ENCODE measurements at places on chromosomes 7 and 10.

- no peak for DNase-seq
These were observed 29.9 kb upstream of the MPP7 start for GRCh38 chr10:28332726-28333125.

DNA sequence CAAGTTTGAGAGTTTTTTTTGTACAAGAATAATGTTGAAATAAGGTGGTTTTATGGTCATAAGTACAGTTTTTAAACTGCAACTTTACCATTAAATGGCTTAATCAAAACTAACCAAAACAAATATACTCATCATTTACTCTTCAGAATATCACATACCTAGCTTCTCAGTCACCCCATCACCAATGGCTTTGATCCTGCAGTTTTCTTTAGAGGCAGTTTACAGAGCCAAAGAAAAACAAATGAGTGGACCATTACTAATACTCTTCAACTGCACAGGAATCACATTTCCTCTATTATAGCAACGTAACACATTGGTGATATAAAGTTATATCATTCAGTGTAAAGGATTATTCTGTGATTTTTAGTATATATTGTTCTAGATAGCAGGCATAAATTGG is 576.1 kb upstream of the LRRTM3 start:
- DNase-seq: no peak

GRCh38 chr10:82980321-82980720 is 1105.3 kb downstream of the NRG3 start:
- DNase-seq: no peak

GRCh38 chr10:78330884-78331283 is 297.2 kb downstream of the RPS24 start:
- DNase-seq: no peak

- no peak for DNase-seq
These were observed 26.7 kb downstream of the PIK3CG start for GRCh38 chr7:106891548-106892410.

GRCh38 chr10:29689001-29689400 is 54.2 kb upstream of the SVIL start:
- DNase-seq: no peak

GRCh38 chr10:86821388-86821999 is 65.1 kb downstream of the BMPR1A start:
- no peak for DNase-seq

- DNase-seq: no peak
These were observed 48.5 kb upstream of the ADRB1 start for GRCh38 chr10:113995201-113995600.

DNA sequence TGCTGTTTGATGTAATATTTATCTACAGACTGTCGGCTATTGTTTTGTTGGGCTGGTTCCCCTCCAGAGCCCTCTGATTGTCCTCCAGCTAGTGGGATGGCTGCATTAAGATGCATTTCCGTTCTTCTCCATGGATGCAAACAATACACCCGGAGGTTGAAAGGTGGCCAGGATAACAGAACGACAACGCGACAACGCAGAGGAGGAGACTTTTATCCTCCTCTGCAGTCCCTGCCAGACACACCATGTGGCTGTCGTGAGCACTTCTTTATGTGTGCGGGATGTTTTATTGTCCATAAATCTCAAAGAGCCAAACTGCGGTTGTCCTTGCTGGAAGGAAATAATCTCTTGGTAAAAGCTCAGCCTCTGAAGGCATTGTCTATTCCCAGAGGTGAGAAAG is 39.1 kb upstream of the TCERG1L start:
- DNase-seq: no peak

DNA sequence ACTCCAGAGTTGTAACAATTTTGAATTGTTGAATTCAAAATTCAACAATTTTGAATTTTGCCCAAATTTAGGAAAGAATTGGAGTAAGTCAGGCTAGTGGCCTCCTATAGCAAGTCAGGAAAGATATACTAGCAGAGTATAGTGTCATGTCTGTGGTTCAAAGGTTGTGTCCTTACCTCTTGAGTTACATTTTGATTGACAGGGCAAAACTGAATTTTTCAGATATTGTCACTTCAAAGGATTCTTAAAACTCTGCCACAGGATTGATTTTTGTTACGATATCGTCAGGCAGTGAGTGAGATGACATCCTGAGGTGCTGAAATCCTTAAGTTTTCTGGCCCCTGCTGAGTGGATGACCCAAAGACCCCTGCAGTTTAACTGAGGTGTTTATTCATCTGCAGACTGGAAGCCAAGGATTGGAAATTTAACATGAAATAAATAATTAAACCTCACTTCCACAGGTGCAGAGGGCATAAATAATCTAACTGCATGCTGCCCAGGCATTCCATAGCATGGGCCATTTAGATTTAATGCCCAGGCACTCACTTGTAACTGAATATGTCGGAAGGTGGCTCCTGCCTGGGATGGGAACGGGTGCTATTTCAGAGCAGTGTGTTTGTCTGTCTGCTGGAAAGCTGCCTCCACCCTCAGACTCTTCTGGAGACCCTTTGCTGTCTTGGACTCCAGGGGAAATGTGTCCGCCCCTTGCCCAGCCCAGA is 50.8 kb downstream of the RBM20 start:
- no peak for DNase-seq

- DNase-seq: no peak
These were observed 86.9 kb downstream of the MPP7 start for GRCh38 chr10:28215930-28216329.

DNA sequence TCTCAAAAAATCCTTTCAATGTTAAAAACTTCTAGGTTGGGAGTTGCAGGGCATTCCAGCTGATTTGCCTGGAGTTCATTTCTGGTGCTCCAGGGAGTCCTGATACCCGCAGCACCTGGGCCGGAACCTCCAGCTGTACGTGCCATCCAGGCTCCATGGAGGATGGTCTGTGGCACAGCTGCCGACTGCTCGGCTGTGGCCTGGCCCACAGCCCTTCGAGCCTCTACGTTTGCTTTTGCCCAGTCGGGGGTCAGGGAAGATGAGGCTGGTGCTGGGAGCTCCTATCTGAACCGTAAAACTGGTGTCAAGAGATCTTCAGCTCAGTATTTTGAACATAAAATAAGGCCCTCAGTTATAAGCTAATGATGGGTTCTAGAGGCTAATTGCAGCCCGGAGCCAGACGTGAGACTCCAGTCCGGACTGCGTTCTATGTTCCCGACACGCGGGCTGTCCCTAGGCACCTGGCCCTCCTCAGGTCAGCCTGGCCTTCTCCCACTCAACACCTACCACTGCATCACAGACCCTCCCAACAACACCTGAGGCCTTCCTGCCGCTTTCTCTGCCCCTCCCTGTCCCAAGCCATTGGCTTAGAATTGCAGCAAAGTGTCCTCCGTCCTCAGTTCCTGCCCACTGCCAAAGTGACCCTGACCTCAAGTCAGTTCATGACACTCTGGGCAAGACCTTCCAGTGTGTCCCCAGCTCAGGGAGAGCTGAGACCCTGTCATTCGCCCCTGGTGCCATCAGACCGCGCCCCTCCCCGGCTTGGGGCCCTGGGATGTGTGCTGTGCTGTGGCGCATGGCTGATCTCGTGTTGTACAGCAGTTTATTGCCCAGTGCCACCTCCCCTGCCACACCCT is 64.2 kb upstream of the DNAJB6 start:
- no peak for DNase-seq

DNA sequence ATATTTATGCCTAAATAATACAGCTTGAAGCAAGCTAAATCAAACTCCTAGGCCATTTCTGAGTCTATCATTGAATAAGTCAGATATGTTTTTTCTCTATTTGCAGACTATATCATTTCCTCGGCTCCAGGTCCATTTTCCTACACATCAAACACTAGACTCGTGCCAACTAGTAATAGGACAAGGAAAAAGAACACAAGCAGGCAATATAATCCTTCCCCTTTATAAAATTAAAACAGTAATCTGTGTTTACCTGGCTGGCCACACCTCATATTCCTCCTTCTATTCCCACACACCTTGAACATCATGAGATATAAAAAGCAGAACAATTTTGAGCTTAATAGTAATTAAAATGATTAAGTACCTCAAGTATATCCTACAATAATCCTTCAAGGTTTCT is 325.7 kb downstream of the TFEC start:
- DNase-seq: no peak

DNA sequence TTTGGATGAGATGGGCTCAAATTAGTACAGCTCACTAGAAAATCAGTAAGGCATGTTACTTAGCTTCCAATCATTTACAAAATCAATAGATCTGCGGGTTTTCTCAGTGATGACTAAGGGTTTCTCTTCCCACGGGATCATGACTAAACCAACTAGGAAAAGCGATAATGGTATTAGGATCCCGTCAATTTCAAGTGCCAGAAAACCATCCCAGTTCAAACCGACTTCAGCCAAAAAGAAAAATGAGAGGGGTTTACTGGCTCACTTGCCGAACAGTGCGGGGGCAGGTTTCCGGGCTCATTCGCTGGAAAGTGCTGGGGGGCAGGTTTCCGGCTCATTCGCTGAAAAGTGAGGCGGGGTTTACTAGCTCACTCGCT is 62.1 kb upstream of the LYZL2 start:
- DNase-seq: no peak

DNA sequence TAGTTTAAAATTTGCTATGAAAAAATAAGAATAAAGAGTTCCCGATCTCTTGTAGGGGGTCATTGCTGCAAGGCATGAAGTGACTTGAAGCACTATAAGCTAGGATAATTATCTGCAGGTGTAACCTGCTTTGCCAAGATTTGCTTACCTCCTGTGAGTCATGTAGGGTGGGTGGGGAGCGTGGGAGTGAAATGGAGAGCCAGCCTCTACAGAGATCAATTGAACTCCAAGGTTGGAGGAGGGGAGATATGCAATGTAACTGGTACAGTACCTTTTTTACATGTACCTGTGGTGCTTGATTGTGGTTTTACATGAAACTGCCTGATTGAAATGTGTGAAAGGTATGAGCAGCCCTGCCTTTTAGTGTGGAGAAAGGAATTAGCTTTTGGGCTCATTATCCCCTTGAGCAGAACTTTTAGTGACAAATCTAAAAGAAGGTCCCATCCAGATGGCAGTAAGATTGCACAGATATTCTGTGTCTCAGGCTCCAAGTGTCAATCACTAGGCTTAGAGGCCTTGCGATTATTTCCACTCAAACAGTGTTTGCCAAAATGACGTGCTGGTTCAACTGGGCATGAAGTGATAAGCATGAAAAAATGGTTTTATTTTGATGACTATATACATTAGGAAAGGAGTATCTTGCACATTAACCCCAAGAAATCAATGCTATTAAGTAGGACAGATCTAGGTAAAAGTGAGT is 138.6 kb upstream of the GRB10 start:
- no peak for DNase-seq

DNA sequence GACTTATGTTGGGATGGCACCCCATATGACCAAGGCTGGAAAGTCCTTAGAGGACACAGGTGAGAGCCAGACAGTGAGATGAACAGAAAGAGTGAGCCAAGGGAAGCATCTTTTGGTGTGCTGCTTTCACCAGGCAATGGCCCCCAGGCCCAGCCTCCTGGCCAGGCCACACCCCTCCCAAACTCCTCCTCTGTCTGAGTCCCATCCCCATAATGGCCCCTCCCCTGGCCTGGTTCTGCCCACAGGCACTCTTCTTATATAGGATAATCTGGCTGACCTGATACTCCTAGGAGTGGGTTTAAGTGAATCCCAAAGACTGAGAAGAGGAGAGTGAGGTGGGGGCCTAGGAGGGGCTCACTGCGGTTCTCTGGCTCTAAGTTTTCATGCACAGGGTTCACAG is 252.5 kb downstream of the RPS24 start:
- DNase-seq: no peak

GRCh38 chr10:96082153-96082552 is 38.8 kb downstream of the CCNJ start:
- no peak for DNase-seq

DNA sequence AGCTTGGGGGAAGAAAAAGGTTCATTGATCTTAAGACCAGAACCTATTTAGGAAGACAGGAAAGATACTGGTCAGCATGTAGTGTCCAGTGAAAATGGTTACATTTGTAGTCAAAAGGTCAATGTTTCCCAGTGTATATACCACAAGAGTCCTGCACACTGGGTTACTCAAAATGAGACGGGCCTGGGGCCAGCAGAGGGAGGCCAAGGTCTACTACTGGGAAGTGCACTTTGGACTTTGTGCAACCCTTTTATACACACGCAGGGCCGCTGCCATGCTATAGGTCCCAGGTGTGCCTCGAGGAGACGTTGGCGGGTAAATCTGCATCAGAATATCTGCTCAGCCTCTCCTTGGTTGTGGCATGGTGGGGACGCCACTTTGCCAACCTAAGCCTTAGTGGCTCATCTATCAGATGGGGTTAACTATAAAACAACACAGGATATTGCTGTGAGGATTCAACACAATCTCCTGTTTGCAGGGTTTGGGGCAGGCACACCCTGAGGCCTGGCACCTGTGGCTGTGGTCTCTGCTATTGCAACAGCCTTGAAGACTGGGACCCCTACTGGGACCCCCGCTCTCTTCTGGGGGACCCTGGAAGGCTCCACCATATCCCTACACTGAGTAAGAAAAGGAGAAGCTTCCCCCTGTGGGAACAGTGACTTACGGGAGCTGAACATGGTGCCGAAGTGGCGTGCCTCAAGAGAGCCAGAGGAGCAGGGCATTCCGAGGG is 19.7 kb downstream of the CLRN3 start:
- DNase-seq: no peak

GRCh38 chr7:82175319-82175718 is 268.3 kb downstream of the CACNA2D1 start:
- DNase-seq: no peak

DNA sequence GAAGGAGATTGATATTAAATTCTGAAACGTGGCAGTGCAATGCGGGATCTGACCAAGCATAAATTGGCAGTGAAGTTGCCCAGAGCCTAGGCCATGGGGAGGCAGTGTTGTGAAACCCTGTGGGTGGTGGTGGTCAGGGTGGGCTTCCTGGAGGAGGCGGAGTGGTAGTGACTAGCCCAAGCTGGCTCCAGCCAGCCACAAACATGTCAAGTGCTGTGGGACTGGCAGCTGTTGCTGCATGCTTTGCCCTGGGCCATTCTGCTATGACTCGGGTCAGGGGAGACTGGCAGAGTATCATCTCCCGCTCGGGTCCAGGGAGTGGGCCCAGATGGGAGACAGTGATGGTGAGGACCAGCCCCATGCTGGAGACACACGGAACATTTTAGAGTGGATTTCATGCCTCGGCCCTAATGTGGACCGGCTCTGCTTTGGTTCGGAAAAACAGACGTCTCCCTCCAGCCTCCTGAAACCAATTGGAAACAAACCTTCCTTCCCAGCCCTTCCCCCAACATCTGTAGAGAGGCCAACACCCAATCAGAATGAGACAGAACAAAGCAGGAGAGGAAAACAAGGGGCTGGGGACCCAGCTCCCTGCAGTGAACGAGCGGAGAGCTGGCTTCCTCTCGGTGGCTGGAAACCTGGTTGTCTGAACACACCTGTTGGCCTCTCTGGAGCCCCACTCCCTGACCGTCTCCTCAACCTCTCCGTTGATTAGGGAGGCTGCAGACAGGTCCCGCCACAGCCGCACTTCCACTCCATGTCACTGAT is 58.2 kb downstream of the TMEM270 start:
- no peak for DNase-seq

GRCh38 chr7:84043661-84044191 is 150.9 kb downstream of the SEMA3A start:
- DNase-seq: no peak

GRCh38 chr7:149770728-149771636 is 2.4 kb downstream of the ZNF467 start:
- DNase-seq: no peak

All from heart left ventricle (tissue), 16 donors.